ENCODE measurements at places on chromosomes 3 and 15.

DNA sequence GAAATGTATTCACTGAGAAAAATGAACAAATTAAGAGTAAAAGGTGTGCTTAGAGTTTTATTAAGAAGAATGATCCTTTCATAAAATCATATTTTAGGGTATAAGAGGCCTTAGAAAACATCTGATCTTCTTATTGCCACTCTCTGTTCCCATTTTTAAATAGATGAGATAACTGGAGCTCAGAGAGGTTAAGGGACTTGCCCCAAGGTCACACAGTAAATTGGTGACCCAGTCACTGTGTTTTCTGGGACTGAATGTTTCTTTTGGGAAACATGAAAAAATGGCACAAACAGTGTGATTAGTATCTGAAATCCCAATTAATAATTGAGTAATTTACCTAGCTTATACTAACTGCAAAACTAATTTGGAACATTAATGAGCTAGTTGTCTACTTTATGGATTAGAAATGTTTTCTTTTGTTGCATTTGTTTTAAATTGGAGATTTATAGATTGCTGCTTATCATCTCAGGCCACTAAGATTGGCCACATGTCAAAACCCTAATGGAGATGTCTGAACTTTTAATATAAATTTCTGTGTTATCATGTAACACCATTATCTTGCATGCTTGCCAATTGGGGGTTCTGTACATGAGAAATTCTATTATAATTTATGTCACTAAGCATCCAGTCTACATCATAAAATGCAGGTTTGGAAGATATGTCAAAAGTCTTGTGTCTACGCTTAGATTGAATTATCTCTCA, 64.9 kb downstream of the CMSS1 start:
- DNase-seq: no peak

- no peak for DNase-seq
Observed at GRCh38 chr3:51156147-51156546, 228.9 kb upstream of the MANF start.

GRCh38 chr3:127731546-127732289, 59.0 kb downstream of the ABTB1 start:
- no peak for DNase-seq

GRCh38 chr3:37554364-37554763, 307.3 kb upstream of the CTDSPL start:
- no peak for DNase-seq

- DNase-seq: no peak
Observed at GRCh38 chr15:98772895-98773294, 124.6 kb downstream of the IGF1R start.

GRCh38 chr3:195583831-195584542, at the start of gene APOD:
Gene APOD, minus strand, starts transcription at chr3:195583940. Its CDS starts 4,479 bp downstream, at chr3:195579461.
- no peak for DNase-seq

DNA sequence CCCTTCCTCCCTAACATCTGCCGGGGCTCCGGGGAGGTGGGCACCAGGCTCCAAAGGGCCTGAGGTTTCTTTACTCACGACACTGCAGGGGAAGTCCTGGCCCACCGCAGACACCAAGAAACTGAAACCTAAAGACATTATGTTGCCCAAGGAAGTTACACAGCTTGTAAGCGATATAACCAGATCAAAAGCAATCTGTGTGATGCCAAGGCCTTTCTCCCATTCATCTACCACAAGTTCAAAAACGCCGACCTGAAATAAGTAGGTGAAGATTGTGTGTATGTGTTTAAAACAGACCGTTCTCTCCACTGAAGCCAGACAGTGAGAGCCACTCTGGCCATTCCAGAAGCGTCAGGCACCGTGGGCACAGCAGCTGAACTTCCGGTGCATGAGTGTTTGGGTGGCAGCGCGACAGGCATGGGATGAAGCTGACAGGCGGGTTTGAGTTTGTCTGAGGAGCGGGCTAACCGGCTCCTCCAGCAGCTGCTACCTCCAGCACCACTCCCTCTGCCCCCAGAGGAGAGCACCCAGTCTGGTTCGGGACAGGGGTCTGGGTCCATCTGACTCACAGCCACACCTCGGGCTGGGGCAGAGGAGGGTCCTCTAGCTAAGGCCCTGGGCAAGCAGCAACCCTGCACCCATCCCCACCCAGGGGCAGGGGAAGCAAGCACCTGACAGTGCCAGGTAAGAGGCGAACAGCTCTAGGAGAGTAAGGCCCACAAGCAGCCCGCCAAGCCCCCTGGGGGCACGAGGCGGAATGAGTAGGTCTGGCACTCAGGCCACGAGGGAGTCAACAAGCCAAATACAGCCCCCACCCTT, 1.3 kb downstream of the TNK2 start:
- DNase-seq: peak; percentile 75

- DNase-seq: no peak
Observed at GRCh38 chr3:177569875-177570657, 372.8 kb upstream of the TBL1XR1 start.

DNA sequence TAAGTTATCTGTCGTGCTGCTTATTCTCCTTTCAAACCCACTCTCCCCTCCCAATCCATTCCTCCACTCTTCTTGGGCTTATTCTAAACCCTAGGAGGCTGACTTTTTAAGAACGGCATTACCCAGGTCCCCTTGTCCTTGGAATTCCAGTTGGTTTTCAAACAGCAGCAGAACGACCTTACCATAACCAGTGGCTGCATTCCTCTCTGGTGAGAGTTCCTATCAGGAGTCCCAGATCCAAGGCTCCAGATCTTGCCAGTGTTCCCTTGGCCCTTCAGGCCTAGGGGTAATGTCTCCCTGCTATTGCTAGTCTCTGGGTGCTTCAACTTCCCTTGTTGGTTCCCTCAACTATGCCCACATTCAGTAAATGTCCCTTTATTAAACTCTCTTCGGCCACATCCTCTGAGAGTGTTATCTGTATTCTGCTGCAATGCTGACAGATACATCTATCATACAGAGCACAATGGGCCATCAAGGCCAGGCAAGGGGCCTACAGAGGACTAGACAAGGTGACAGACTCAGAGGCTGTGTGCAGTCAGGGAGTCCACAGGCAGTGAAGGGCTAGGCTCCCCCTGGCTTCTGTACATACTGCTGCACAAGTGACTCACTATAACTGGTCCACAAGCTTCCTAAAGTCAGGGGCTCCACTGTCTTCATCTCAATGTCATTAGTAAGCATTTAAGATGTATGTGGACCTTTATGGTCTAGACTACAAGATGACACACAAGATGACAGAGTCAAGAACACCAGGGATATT, 10.1 kb downstream of the LYSMD2 start:
- DNase-seq: no peak

DNA sequence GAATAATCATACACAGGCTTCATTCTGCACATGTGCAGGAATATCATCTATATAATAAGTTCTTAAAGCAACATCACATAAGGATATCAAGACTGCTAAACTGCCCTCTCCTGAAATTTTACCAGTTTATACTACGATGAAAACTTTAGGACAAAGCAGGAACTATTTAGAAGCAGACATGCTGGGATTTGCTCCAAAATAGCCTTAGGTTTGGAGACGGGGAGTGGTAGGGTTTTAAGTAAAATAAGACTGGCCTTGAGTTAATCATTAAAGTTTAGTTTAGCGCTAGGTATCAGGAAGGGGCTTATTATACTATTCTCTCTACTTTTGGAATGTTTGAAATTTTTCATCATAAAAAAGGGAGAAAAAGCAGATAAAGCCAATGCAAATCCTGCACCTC, 115.8 kb downstream of the SRGAP3 start:
- DNase-seq: no peak

DNA sequence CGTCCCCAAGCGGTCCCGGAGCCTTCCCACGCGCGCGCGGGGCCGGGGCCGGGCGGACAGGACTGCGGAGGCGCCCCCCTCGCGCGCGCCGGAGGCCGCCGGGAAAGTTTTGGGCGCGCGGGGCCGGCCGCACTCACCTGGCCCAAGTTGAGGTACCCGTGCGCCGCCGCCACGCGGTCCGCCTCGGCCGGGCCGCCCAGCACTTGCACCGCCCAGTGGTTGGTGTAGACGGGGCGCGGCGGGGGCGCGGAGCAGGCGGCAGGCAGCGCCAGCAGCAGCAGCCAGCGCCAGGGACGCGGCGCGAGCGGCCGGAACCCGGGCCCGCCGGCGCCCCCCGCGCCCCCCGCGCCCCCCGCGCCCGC, 289 bp downstream of the PCSK6 start:
- no peak for DNase-seq

DNA sequence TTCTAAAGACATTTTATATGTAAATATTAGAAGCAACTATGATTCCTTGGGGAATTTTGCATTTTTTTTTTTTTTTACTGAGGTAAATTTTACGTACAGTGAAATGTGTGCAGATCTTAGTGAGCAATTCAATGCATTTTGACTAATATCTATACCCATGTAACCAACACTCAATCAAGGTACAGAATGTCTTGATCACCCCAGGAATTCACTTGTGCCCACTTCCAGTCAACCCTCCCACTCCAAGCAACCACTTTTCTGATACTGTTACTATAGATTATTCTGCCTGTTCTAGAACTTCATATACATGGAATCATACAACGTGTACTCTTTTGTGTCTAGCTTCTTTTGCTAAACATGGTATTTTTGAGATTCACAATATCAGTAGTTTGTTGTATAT, 45.1 kb upstream of the MGLL start:
- DNase-seq: no peak

- peak; percentile 7 for DNase-seq
Observed at GRCh38 chr15:71409541-71409940, 294.3 kb downstream of the THSD4 start.

GRCh38 chr3:127673191-127674100, 694 bp downstream of the ABTB1 start:
- DNase-seq: no peak

GRCh38 chr3:11643201-11643603, 513 bp downstream of the VGLL4 start:
- DNase-seq: no peak

GRCh38 chr3:53131096-53131495, 861 bp upstream of the RFT1 start:
- no peak for DNase-seq

GRCh38 chr15:98970799-98971198, 36.8 kb downstream of the PGPEP1L start:
- DNase-seq: no peak

- peak; percentile 39 for DNase-seq
Observed at GRCh38 chr3:135368316-135368715, 573.3 kb downstream of the EPHB1 start.

GRCh38 chr3:181772166-181772565, 60.4 kb downstream of the SOX2 start:
- DNase-seq: no peak

- no peak for DNase-seq
Observed at GRCh38 chr3:72487078-72487765, 361.0 kb downstream of the SHQ1 start.

DNA sequence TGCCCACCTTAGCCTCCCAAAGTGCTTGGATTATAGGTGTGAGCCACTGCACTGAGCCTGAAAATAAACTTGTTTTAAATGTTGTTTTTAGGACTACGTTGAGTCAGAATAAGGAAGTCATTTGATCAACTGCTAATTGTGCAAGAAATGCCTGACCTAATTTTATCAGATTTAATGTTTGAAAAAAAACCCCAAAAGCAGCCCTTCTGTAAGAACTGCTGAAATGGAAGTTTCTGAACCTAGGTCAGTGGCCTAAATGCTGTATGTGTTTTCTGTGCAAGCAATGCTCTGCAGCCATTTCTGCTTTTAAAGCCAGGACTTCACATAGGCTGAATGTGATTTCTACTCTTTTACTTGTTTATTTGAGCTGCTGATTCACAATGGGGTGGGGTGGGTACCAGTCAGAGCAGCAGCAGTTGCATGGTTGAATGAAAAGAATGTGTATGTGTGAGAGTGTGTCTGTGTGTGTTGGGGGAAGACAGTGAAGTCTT, 6.6 kb downstream of the GPX1 start:
- DNase-seq: no peak

DNA sequence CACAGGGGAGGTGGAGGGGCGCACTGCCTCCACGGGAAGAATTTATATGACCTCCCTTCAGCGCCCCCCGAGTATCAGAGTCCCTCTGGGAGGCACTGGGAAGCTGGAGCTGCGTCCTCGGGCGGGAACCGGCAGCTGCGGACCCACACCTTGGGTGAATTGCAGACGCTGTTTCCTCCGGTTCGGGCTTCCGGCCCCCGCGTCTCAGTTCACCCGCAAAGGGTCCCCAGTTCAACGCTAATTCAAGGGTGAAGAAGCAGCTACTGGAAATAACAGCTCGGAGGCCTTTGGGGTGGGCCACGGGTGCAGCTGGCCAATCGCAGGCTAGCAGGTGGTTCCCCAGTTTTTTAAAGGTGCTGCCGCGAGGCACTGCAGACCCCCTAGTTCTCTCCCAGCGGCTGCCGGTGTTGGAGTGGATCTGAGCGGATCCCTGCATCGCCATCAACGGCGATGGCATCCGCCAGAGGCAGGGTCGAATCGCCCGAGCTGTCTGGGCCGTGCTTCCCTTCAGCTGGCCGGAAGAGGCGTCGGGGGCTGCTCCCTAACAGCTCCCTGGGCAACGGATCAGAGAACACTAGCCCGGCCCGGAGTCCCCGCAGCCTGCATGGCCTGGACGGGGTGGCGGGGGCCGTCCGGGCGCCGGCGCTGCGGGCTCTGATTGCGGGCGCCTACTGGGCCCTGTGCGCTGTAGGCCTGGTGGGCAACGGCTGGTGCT, 19.4 kb upstream of the ADAMTS7 start:
- DNase-seq: no peak

GRCh38 chr3:9078561-9079240, 115.4 kb upstream of the RAD18 start:
- DNase-seq: no peak

GRCh38 chr3:141184430-141184829, 47.2 kb upstream of the PXYLP1 start:
- DNase-seq: no peak

DNA sequence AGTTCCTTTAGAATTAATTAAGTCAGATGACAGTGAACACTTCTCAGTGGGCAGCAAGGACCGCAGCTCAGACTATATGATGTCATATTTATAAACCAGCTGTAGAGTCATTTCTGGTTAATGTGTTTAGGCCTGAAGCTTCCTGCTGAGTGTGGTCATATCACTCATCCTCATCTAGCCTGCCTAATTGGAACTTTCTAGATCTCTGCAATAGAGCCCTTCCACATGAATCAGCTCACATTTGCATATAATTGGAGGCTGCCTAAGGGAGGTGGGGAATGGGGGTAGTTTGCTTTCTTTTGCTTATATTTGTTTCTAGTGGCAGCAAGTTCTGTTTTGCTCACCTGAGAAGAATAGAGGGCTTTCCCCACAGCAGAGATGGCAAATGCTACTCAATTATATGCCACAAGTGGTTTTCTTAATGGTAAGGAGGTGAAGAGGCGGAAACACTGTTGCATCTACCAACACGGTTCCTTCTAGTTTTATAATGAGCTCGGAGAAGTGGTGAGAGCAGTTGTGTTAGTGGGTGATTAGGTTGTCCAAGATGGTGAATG, 148.1 kb downstream of the KLHL25 start:
- DNase-seq: peak; percentile 19

GRCh38 chr3:122748347-122748746, 45.3 kb downstream of the HSPBAP1 start:
- DNase-seq: no peak

- no peak for DNase-seq
Observed at GRCh38 chr15:62051166-62051565, 9.1 kb downstream of the VPS13C start.

GRCh38 chr3:39189150-39189958, 3.0 kb downstream of the XIRP1 start:
- DNase-seq: no peak

- peak; percentile 42 for DNase-seq
Observed at GRCh38 chr3:53134631-53135232, 4.5 kb upstream of the RFT1 start.

Measured in Jurkat, Clone E6-1 (cell line).